Activated T-cell treated with anti-CD3 and anti-CD28 coated beads, Interleukin-2, amount 50 U/mL, for 24 hours (primary cell): ENCODE measurements at places on chromosomes 2 and 18.

- DNase-seq, result no peak
Observed at GRCh38 chr2:195572895-195573683, 83.9 kb upstream of the SLC39A10 start.

GRCh38 chr2:192124571-192124970 is 70.2 kb downstream of the TMEFF2 start:
- no peak for DNase-seq

GRCh38 chr2:141187075-141187439 is 943.8 kb downstream of the LRP1B start:
- DNase-seq, result no peak

- DNase-seq, result no peak
Observed at GRCh38 chr2:168765401-168765800, 37.0 kb upstream of the NOSTRIN start.
